Activated naive CD4-positive, alpha-beta T cell treated with anti-CD3 and anti-CD28 coated beads, Interleukin-2, amount 10 ng/mL, durations not matched to agents 7 days and 5 days (primary cell): ENCODE measurements at places on chromosomes 4 and X.

DNA sequence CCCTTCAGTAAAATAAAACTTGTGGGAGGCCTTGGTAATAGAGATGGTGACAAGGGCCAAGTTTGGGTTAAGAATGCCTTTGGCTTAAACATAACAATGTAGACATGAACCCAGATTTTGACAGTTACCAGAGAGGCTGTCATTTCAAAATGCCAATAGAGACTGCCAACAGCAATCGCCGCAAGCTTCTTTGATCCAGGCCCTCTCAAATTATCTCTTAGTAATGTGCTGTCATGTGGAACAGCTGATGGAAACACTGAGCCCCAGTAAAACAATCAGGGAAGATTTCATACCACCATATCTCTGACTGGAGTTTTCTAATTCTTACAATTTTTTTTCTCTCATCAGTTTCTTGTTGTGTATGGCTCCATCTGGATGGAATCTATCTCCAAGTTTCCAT, 80.5 kb downstream of the ZNF330 start:
- no peak for DNase-seq

- DNase-seq, result no peak
These were observed 282.4 kb downstream of the NR3C2 start for GRCh38 chr4:148159793-148160192.

GRCh38 chr4:98528882-98529281, 129.5 kb downstream of the TSPAN5 start:
- DNase-seq, result no peak

DNA sequence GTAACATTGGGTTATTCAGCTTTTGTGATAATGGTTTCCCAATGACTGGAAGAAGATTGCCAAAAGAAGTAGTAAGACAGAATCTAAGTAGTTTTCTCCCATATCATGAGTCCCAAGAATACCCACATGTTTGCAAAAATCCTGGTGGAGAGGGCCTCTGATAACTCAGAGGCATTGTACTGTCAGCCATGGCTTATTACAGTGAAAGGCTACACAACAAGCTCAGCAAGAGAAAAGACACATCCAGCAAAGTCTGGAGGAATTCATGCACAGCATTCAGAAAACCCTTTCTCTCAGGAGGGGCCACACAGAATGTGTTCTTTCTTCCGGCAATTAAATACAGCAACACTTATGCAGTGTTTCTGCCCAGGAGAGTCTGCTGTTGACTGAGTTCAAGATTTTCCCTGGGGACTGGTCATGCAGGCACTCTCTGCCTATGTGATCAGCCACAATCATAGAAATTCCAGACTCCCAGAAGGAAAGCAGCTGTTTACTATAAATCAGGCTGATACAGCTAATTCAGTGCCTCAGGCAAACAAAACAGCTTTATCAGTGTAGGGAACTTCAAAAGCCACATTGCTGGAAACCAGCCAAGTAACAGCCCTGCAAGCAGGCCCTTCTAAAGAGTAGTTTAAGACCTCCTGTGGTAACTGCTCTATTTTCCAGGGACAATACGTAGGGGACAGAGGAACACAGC, 937.1 kb downstream of the CCSER1 start:
- DNase-seq, result no peak

- DNase-seq, result no peak
These were observed 47.4 kb downstream of the HTRA3 start for GRCh38 chr4:8316911-8317351.

GRCh38 chr4:184147858-184148737, 69.6 kb downstream of the ENPP6 start:
- DNase-seq, result no peak

DNA sequence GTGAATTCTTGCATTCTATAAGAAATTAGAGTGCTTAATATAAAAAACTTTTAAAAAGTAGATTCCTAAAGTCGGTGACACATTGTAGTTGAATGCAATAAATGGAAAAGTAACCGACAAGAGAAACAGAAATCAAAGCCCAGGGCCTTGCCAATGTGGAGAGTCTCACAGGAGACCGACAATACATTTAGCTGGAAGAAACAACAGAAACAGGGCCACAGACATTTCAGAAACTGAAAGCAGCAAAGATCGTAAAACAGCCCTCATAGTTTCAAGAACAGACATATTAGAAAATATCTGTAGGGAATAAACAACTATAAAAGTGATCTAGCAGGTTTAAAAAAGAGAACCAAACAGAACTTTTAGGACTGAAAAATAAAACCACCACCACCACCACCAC, 49.5 kb downstream of the STAP1 start:
- DNase-seq, result no peak

- no peak for DNase-seq
These were observed 207.5 kb downstream of the FAM47B start for GRCh38 chrX:35150052-35150451.

GRCh38 chr4:132910229-132910748, 238.8 kb upstream of the PCDH10 start:
- no peak for DNase-seq

- peak; percentile 26 for DNase-seq
These were observed 31.0 kb downstream of the TMSB4X start for GRCh38 chrX:13005661-13006473.

DNA sequence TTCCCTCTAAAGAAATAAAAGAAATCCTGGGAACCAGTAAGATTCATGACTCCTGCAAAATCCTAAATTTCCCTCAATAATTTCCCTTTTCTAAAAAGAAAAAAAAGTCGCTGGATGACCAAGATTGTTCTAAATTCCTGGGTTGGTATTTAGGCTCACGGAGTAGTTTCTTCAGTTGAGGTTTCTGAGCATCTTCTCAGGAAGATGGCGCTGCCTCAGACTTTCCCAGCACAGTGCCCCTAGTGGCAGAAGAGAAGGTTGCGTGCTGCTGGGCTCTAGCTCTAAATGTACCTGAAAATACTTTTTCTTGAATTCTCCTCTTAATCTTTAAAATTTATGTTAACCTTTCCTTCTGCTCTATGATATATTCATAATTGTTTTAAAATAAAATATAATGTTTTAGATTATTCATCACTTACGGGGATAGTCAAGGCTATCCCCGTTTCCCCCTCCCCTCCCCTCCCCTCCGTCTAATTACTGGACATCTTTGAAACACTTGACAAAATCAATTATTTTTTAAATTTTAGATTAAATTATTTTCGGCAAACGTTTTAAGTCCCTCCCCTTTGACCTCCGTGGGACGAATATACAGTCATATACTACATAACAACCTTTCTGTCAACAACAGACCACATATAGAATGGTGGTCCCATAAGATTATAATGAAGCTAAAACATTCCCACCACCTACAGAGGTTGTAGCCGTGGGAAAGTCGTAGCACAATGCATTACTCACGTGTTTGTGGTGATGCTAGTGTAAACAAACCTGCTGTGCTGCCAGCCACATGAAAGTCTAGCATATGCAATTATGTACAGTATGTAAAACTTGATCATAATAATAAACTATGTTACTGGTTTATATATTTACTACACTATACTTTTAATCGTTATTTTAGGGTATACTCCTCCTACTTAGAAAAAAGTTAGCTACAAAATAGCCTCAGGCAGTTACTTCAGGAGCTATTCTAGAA, 41.0 kb upstream of the GATB start:
- DNase-seq, result peak; percentile 66

- no peak for DNase-seq
These were observed 26.3 kb downstream of the PPP2R2C start for GRCh38 chr4:6446130-6446482.

DNA sequence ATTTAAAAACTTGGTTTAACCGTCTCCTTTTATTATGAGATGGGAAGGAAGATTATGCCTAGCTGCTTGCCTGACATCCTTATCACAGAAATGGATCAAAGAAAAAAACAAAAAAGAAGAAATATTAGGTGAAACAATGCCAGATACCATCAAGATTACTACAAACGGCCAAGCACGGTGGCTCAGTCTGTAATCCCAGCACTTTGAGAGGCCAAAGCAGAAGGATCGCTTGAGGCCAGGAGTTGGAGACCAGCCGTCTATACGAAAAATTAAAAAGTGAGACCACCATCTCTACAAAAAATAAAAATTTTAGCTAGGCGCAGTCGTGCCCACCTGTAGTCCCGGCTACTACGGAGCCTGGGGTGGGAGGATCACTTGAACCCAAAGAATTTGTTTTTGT, 2.3 kb downstream of the FRYL start:
- no peak for DNase-seq

GRCh38 chr4:188430384-188430783, 291.1 kb downstream of the TRIML1 start:
- DNase-seq, result no peak

GRCh38 chr4:55125087-55125721, at the start of gene KDR:
TSS of gene KDR (minus strand) at chr4:55125595. CDS start at chr4:55125293, 302 bp downstream.
- no peak for DNase-seq

DNA sequence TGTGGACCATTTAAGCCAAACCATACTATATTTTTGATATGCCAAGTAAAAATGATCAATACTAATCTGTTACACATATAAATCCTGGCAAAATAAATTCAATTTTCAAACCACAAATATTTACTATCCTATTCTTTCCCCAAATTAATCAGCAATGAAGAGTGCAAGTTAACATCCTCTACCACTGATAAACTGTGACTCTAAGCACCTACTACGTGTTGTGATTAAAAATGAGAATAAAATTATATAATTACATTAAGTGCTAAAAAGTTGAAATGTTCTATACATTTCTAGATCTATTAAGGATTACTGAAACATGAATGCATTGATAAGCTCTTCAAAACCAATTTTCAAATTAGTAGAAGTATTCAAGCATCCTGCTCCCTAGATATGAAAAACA, 3.4 kb downstream of the KLHL15 start:
- DNase-seq, result no peak

DNA sequence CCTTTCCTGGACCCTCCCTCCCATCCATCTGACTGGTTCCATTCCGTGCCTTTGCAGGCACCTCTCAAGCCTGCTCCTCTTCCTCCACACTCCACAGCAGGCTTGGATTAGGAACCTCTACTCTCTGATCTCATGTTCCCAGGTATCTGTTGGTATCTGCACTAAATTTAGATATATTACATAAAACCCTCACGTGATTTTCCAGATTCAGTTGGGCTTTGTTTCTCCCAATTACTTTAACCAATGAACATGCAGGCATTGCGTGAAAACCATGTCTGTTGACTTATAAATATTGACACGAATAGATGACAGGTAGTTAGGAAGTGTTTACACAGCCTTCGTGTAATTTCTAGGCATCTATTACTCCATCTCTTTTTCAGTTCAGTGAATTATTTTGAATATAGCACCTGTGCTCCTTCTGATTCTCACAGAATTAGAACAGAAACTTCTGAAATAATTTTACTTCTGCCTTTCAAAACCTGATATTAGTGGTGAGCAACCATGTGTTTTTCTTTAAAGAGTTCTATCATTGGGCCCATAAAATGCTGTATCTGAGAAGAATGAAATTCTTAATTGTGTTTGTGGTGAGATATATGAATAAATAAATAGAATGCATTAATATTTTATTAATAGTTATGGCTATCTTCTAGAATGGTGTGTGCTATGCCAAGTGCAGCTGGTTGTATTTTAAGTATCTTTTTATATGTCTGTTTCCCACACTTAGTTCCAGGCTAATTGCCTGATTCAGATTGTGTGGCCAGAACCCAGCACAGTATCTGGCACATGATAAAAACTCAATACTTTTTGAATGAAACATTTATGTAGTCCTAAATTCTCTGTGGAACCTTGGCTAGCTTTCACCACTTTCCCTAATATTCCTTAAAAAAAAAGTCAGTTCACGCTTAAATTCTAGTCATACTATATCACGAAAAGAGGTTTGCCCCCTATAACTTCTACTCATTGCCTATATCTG, 304.8 kb downstream of the QDPR start:
- no peak for DNase-seq

GRCh38 chrX:2665387-2666304, 25.4 kb upstream of the CD99 start:
- DNase-seq, result no peak

GRCh38 chr4:76749355-76749754, 148.6 kb downstream of the SOWAHB start:
- no peak for DNase-seq

DNA sequence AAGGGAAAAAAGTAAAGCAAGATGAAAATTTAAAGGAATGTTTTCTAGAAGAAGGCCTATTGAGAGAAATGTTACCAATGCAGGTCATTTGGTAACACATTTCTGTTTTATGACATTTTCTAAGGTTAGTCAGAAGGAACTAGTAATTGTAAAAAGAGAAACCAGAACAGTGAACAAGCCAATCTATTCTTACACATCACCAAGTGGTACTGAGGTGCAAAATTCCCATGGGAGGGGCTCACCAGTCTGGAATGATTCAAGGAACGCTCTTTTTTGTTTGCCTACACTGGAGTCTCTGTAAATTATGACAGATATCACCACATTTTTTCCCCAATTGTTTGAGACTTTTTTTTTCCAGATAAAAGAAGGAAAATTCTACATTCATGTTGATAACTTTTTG, 404.7 kb upstream of the CNKSR2 start:
- no peak for DNase-seq

DNA sequence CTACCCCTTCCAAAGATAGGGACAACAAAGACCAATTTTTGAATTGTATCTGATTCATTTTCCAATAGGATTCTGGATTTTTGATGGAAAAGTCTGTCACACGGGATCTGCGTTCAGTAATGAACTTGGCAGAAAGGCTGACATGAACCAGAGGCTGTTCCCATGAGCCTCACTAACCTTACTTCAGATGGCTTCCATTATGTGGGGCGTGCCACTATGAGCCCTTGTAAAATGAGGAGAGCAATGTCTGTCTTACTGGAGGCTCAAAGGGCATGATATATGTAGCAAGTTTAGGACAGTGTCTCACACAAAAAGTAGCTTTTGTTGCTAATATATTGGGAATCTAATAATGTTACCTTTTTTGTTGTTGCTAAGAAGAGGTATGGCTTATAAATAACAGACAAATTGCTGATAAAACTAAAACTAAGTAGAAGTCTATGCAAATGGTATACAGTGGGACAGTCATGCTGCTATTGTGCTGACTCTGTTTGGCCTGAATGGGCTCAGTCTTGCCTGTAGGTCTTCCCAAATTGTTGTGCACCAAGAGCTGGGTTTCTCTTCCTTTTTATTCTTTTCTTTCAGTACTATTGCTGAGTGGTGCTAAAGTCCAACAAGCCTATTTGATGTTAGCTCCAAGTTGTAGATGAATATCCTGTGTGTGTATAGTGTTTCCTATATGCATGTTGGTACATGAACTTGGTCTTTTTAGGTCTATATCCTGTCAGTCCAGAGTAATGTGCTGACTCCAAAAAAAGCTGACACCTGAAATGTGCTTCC, 132.1 kb downstream of the SPRY1 start:
- no peak for DNase-seq

DNA sequence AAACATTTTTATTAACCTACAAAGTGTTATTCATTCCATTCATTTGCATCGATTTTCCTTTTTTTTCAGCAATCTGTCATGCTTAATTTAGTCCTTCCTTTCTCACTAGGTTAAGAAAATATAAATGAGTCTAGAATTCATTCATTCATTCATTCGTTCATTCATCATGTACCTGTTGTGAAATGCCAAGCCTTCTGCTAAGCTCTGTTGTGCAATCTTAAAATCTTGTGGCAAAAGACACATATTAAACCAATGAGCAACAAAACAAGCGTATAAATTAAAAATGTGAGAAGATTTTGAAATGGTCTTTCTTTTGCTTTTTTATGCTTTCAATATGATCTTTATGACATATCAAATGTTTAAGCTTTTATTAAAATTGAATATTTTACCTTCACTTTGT, 88.6 kb upstream of the MAD2L1 start:
- DNase-seq, result no peak
